Dorsolateral prefrontal cortex (tissue), 122 donors: ENCODE measurements at places on chromosomes 3 and 15.

GRCh38 chr3:128914966-128915645 is 35.7 kb downstream of the ACAD9 start:
- DNase-seq = no peak

GRCh38 chr3:195059006-195059350 is 212.0 kb downstream of the XXYLT1 start:
- no peak for DNase-seq

DNA sequence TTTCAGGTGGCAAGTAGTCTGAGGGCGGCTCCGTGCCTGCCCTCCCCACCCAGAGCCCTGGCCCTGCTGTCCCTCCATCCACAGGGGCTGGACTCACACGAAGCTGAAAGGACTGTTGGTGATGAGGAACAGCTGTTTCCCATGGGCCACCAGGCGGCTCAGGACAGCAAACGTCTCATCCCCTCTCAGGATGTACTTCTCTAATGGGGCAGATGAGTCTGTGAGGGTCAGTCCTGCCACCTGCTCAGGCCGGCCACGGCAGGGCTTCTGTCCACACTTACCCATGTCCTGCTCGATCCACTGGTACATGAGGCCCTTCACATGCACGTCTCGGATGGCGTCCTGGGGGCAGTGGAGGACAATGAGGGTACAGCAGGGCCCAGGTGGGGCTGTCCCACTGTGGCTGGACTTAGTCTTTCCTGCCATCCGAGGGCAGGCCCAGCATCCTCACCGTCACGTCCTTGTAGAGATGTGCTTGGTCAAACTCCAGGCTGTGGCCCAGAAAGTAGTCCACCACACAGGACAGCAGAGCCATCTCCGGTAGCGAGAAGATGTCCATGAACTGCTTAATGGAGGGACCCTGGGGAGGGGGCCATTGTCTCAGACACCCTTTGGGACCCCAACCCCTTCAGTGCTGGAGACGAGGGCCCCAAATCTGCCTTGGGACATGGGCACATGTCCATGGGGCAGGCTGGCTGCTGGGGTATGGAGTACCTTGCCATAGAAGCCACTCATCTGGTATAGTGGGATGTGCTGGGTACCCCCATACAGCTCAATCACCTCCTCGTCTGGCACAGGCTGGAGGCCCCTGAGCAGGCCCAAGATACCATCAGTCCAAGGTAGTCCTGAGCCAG is 5.7 kb downstream of the NT5DC2 start:
- DNase-seq = no peak

DNA sequence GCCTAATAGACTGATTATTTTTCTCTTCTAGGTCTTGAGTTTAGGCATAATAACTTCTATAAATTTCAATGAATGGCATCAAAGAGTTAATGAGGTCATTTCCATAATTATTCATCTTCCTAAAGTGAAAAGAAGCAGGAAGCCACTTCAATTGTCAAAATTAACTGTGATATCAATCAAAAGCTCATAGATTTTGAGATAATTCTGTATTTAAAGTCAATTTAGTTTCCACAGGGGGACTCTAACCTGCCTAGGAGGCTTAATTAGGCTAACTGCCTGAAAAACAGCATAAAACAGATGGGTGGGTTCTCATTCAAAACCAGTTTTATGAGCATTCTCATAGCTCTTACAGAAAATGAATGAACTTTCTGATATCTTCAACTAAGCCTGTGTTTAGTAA is 177.8 kb downstream of the OTOL1 start:
- DNase-seq = no peak

- no peak for DNase-seq
Measured at GRCh38 chr3:183487896-183488295, 59.5 kb upstream of the MCF2L2 start.

DNA sequence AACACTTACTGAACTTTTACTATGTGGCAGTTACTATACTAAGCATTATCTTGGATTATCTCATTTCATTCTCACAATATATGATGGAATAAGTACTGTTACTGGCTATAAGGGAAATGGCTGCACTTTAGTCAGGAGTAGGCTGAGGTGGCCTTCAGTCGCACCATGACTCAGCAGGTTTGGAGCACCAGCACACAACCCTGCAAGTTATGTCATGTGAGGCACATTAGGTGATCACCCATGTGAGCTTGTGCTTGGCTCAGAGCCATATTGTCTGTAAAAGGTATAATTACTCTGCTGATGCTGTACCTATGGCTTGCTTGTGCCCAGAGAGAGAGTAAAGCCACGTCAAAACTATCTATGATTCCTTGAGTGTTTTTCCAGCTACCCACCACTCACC is 54.1 kb upstream of the TIPARP start:
- no peak for DNase-seq

DNA sequence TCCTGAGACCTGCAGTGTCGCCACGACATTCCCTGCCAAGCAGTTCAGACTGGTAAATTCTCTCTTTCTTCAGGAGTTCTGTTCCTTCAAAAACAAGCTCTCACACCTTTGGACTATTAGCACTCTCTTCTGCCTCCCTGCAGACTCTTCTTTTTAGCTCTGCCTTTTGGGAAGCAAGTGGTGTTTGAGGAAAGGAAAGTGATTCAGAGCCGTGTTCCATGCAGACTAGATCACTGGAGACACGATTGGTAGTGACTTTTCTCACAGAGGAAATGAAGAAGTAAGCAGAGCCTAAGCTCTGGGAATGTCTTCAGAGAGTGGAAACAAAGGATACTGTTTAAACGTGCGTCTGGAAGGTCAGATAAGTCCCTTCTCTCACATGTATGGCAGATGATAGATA is 270.6 kb upstream of the TPRG1 start:
- DNase-seq = no peak

DNA sequence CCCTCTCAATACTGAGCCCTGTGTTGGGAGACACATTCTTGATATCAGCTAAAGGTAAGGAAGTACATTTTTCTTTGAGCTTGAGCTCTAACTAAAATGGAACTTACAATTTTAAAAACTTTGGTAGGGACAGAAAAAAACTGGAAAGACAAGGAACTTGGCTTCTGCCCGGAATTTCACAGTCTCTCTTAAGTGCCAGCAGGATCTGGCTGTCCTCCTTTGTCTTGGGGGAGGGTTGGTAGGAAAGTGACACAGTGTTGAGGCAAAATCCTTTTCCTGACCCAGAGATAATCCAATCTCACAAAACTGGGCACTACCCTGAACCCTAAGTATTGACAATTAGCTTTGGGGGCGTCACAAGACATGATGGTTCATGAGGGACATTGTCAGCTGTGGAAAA is 45.3 kb downstream of the ZPLD1 start:
- DNase-seq = no peak

GRCh38 chr15:45892182-45892581 is 257.4 kb downstream of the SQOR start:
- no peak for DNase-seq
